ENCODE measurements at places on chromosomes 6 and 20. TPM values are rescaled to one million over a fixed set of nuclear protein-coding genes. Genes with fewer than 3 reads are reported as not detected.

- DNase-seq = peak; percentile 64
- no peaks in the 10 kb centered on the region for H3K4me1 ChIP-seq
- H3K4me3 ChIP-seq = no peak overlapping the region
- no peaks in the 10 kb centered on the region for H3K27me3 ChIP-seq
Observed at GRCh38 chr6:90982051-90982450, 395.2 kb upstream of the MAP3K7 start.

GRCh38 chr6:33156561-33156960 is 35.7 kb downstream of the COL11A2 start:
- no peaks in the 10 kb centered on the region for H3K36me3 ChIP-seq
- peaks cover under 1% of the 10 kb centered on the region for H3K27me3 ChIP-seq
- no peaks in the 10 kb centered on the region for H3K4me1 ChIP-seq
- no peak for DNase-seq

- no peaks in the 10 kb centered on the region for H3K4me1 ChIP-seq
- peaks cover 13% of the 10 kb centered on the region for H3K36me3 ChIP-seq
- H3K27me3 ChIP-seq = no peaks in the 10 kb centered on the region
- no peak for DNase-seq
- no peak overlapping the region for H3K27ac ChIP-seq
Observed at GRCh38 chr6:147260091-147260490, 55.9 kb downstream of the STXBP5 start.

GJA10 gene
- not detected for total RNA-seq

PGK2 gene
- not detected for total RNA-seq

DEF6 gene
- 6.5 TPM for total RNA-seq
